ENCODE measurements at places on chromosomes 16 and 17.

DNA sequence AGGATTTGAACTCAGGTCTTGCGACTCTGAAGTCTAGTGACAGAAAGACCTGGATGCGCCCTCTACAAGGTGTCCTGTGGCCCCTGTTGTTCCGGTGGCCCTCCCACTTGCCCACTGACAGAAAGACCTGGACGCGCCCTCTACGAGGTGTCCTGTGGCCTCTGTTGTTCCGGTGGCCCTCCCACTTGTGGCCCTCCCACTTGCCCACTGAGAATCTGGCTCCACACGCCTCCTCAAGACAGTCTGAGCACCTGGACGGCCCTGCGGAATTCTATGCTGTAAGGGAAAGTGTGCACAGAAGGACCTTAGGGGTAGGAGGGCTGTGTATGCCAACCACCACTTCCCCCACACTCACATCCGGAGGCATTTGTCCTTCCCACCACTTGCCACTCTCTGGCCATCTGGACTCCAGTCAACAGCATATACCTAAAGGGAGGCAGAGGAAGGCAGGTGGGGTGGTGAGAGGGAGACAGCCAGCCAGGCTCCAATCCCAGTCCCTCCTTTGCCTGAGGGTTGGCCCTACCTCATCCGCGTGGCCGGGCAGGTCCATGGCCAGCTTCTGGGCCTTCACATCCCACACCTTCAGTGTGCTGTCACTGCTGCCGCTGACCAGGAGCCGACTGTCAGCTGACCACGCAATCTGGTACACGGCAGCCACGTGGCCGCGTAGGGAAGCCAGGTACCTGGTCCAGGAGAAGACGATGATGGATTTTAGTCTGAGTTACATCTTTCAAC is 9.1 kb downstream of the NLE1 start:
- no peak for DNase-seq

DNA sequence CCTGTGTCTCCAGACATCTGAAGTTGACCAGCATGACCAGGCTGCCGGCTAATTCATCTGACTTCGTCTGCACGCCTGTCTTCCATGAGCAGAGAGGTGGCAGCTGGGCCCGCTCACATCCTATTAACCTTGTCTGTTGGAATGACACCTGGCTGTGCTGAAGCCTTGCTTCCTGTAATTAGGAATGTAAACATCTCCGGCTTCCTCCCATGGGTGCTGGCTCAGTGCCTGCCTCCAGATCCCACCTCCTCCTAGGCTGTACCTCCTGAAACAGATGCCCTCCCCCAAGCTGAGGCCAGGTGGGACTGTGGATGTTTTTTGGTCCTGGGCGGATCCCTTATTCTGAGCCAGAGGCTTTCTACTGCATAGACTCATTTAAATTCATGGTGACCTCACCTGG is 296.3 kb downstream of the HS3ST4 start:
- DNase-seq, result peak; percentile 84

- no peak for DNase-seq
These were observed 20.5 kb downstream of the FOXL1 start for GRCh38 chr16:86598607-86599565.

- no peak for DNase-seq
These were observed 535.7 kb upstream of the CDH11 start for GRCh38 chr16:65657556-65657955.

DNA sequence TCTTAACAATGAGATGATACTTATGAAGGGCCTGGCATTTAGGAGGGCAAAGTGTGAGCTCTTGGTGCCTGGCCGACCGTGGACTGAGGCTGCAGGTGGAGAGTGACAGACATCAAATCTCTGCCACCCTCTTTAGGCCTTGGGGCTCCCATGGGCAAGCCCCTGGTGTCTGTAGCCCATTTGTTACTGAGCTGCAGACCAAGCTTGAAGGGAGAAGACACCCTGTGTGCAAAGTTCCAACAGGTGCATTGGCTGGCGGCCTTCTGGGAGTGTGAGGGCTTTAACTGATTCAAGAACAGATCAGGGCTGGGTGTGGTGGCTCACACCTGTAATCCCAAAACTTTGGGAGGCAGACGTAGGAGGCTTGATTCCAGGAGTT is 789 bp upstream of the CTRL start:
- DNase-seq, result no peak

DNA sequence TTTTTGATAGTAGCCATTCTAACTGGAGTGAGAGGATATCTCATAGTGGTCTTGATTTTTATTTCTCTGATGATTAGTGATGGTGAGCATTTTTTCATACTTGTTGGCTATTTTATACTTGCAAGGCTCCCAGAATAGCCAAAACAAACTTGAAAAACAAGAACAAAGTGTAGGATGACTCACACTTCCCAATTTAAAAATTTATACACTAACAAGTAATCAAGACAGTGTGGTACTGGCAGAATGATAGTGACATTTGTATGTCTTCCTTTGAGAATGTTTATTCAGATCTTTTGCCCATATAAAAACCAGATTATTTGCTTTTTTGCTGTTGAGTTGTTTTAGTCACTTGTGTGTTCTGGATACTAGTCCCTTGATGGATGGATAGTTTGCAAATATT is 17.8 kb downstream of the SPECC1 start:
- no peak for DNase-seq
